ENCODE measurements at places on chromosomes 2 and 18. TPM values are rescaled to one million over a fixed set of nuclear protein-coding genes. Genes with fewer than 3 reads are reported as not detected.

Gene SULT1C4
- 6.6 TPM for total RNA-seq

Gene CHRND
- total RNA-seq: not detected

Gene SPP2
- not detected for total RNA-seq

DNA sequence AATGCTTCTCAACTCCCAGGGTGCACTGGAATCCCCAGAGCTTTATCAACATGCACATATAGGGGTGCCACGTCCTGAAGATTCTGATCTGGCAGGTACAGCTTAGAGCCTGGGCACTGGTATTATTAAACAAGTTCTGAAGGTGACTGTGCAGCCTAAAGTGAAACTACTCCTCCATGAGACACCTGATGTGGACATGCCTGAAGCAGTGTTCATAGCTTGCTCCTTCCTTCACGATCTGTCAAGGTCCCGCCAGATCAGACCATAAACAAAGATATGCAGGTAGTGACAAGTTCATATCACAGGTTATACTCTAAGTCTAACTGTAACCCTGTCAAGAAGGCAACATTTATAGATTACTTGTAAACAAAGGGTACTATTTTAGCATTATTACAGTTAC, 65.3 kb upstream of the DNER start:
- no peak for DNase-seq

- DNase-seq: no peak
Observed at GRCh38 chr2:40316620-40317019, 135.3 kb downstream of the SLC8A1 start.

GRCh38 chr18:38427234-38427633, 861.6 kb upstream of the CELF4 start:
- DNase-seq: no peak

GRCh38 chr2:171185941-171186340, 25.2 kb upstream of the TLK1 start:
- no peak for DNase-seq

DNA sequence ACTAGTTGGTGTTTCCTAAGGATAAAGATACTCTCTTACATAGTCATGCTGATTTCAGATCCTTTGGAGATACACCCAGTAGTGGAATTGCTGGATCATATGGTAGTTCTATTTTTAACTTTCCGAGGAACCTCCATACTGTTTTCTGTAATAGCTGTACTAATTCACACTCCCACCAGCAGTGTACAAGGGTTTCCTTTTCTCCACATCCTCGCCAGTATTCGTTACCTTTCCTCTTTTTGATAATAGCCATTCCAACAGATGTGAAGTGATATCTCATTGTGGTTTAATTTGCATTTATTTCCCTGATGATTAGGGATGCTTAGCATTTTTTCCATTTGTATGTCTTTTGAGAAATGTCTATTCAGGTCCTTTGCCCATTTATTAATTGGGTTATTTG, 34.0 kb downstream of the ACTR2 start:
- DNase-seq: no peak

DNA sequence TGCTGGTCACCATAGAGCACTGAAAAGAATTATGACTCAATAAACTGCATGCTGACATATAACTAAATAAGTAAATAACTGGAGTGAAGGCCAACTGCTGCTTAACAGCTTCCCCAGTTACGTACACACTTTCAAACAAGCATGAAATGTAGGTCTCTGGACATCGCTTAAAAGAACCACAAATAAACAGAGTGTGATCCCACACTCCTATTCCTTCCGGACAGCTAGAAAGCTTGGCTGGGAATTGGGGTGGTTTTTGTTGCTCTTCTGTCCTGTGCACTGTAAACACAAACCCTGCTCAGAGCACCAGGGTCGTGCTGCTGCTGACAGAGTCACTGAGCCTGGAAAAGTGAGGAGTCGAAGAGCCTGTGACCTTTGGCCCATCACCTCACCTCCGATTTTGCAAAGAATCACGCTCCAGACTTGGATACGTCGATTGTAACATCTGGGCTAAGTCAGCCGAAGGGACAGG, 162.7 kb upstream of the NT5C1B start:
- no peak for DNase-seq

- DNase-seq: no peak
Observed at GRCh38 chr2:85578243-85579180, 1.1 kb downstream of the VAMP8 start.

- no peak for DNase-seq
Observed at GRCh38 chr18:2424420-2424819, 146.9 kb downstream of the METTL4 start.

GRCh38 chr2:226078666-226079065, 679.2 kb downstream of the NYAP2 start:
- DNase-seq: no peak

DNA sequence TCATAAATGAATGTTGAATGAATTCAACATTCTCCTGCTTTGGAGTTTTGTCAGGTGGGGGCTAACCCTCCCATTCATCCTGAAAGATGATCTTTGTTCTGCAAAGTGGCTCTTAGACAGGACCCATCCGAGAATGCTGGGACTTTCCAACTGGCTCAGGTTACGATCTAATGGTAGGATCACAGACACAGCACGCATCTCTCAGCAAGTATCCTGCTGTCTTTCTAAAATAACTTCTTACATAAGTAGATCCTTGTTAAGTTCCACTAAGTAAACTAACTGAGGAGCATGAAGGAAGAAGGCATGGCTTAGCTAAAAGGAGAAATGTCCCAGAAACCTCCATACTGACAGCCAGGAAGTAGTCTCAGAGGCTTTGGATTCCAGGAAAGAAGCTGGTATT, 23.7 kb downstream of the CYP27A1 start:
- no peak for DNase-seq

- DNase-seq: peak; percentile 22
Observed at GRCh38 chr2:115084446-115084845, 642.0 kb downstream of the DPP10 start.

GRCh38 chr2:37855283-37856041, 69.6 kb upstream of the RMDN2 start:
- no peak for DNase-seq
